Adipose tissue (tissue), 3 donors: ENCODE measurements at places on chromosomes 12 and 14. TPM values are rescaled to one million over a fixed set of nuclear protein-coding genes. Genes with fewer than 3 reads are reported as not detected.

SSTR1 gene
- polyA plus RNA-seq = 1.2 TPM

RND1 gene
- polyA plus RNA-seq = 12.4 TPM

KRT78 gene
- 0.98 TPM for polyA plus RNA-seq

ANO2 gene
- 1.0 TPM for polyA plus RNA-seq

PTHLH gene
- 0.08 TPM for polyA plus RNA-seq

CMTM5 gene
- 0.26 TPM for polyA plus RNA-seq

BCL2L14 gene
- polyA plus RNA-seq = 4.8 TPM

SLC4A8 gene
- 0.11 TPM for polyA plus RNA-seq

LTA4H gene
- polyA plus RNA-seq = 36.9 TPM

GZMB gene
- 2.0 TPM for polyA plus RNA-seq

OR6C74 gene
- not detected for polyA plus RNA-seq
